ENCODE measurements at places on chromosomes 12 and 14.

DNA sequence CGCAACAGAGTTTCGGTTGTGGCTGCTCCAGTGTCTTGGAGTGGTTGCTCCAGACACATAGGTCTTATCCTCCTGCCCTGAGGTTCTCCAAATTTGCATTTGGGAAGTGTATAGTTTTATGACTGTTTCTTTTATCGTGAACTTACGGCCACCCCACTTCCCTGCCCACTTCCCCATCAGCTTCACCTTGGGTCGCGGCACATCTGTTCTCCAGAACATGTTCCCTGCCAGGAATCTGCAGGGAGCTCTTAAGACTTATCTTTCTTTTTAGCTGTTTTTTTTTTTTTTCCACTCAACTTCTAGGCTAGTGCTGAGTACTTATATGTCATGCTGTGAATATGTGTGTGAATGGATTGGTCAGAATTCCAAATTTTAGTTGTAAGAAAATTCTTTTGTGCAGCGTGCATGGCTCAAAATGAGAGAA, 75.4 kb downstream of the ETV6 start:
- no peak for DNase-seq

DNA sequence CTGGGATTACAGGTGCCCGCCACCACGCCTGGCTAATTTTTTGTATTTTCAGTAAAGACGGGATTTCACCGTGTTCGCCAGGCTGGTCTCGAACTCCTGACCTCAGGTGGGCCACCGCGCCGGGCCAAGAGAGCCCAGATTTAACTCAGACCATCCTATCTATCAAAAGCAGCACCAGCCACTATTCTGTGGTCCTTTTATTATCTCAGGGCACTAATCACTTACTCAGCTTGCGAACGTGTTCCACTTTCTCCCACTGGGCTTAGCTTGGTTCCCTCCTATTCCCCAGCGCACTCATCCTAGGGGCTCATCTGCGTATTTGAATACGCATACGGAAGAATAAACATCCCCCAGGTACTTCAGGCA, 16.2 kb upstream of the AACS start:
- DNase-seq, result no peak

DNA sequence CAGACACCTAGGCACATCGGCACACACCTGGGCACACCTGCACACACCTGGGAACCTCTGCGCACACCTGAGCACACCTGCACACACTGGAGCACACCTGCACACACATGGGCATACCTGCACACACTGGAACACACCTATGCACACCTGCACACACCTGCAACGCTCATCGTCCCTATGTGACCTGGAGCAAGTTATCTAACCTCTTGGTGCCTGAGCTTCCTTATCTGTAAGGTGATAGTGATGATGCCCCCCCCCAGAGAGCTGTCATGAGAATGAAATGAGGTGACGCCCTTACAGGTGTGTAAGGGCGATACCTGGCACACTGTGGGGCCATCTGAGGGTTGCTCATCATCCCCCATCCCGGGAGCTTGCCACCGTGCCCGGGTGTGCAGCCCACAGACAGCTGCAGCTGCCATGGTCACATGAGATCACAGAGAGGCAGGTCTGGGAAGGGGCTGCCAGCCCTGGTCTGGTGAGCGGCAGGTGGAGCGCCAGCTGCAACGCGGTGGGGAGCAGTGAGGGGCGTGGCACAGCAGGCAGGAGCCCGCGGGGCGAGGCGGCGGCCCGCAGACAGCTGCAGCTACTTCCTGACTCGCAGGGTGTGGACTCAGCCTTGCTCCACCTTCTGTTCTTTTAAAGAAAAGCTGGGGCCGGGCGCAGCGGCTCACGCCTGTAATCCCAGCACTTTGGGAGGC, 59.9 kb upstream of the FBRSL1 start:
- no peak for DNase-seq

DNA sequence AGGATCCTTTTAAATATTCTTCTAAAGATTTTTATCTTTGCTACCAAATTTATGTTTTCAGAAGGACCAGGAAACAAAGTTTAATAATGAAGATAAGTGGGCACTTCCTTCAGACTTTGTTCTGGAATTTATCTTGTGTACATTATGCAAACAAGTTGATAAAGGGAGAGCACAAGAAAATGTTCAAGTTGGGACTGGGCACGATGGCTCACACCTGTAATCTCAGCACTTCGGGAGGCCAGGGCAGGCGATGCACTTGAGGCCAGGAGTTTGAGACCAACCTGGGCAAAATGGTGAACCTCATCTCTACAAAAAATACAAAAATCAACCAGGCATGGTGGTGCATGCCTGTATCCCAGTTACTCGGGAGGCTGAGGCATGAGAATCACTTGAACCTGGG, 4.6 kb downstream of the PLBD1 start:
- no peak for DNase-seq

GRCh38 chr12:27667540-27667939, 28.7 kb upstream of the REP15 start:
- DNase-seq, result no peak

DNA sequence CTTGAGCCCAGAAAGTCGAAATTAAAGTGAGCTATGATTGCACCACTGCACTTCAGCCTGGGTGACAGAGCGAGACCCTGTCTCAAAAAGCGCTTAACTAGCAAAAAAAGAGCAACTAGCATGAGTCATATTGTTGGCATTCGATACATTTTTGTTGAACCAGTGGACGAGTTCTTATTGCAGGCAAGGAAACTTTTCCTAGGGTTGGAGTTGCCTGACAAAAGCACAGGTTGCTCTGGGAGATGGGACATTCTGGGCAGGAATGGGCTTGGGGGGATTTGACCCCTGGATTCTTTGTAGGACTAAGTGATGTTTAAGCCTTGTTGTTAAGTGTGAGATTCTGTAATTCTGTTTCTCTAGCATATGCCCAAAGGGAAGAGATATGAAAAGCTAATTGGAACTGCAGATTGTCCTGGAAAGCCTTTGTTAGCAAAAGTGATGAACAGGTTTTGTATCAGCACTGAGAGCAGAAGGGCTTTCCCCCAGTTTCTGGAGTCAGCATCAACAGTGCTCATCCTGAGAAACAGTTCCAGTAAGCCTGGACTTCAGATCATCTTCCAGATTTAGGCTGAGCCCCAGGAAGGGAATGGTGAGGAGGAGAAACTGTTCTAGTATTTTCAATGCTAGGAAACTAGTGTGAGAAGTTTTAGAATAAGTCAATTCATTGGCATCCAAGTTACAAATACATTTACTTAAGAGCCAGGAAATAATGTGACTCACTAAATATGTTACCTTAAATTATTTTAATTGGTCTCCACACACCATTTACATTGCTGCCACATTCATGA, 123.1 kb downstream of the SRGAP1 start:
- peak; percentile 51 for DNase-seq

DNA sequence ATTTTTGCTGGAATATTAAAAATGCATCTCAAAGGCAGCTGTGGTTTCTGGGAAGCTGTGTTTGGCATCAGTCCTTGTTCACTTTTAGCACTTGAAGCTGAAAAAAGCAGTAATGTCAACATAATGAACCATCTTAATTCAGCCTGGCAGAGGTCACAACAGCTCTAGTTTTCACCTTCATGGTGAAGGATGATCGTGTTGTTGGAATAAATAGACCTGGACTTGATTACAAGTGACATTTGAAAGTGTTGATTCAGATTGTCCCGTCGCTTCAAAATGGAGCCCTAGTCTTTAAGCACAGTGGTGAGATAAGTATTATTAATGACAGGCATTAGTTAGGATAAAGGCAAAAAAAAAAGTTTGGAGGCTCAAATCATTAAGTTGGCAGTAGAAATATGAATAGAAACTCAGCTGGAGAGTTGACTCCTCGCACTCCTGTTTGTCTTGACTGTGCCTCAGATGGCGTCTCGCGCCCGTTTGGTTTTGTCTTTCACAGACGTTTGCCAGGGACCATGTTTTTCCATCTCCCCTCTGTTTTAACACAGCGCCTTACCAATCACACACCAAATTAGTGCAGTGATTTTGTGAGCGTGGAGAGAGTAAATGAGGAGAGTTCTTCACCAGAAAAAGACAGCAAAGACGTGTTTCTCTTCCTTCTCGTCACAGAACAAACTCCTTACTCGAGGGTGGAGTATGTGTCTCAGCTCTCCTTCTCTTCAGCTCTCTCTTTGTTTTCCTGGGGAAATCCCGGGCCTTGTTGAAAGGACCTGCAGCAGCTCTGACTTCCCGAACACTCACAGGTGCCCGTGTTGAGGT, 53.4 kb upstream of the MMP17 start:
- no peak for DNase-seq

DNA sequence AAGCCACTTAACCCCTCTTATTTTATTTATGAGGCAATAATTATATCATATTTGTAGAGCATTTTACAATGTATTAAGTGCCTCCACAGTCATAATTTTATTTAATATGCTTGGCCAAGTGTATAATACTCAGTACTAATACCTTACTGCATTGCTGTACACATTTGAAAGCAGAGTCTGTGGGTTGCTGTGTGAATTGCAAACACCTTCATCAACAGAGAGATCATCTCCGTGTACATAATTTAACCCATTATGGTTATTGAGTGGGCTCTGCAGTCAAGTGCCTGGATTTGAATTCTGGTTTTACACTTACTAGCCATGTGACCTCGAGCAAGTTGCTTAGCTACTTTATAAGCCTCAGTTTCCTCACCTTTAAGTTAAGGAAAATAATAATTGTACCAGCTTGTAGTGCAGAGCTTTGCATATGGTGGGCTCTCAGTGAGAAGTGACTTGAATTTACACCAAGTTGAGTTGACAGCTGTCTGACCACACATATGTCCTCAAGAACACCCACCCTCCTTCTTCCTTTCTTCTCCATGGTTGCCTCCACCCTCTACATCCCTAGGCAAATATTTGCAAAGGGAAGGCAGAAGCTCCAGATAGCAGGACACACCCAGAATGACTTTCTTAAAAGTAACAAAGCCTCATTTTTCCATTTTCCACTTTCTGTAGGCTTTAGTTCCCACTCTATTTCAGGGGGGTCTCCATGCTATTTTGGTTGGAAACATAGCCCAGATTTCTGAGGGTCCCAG, 12.3 kb downstream of the CRACR2A start:
- DNase-seq, result no peak

GRCh38 chr14:71372411-71372838, 465.2 kb downstream of the PCNX1 start:
- peak; percentile 93 for DNase-seq

DNA sequence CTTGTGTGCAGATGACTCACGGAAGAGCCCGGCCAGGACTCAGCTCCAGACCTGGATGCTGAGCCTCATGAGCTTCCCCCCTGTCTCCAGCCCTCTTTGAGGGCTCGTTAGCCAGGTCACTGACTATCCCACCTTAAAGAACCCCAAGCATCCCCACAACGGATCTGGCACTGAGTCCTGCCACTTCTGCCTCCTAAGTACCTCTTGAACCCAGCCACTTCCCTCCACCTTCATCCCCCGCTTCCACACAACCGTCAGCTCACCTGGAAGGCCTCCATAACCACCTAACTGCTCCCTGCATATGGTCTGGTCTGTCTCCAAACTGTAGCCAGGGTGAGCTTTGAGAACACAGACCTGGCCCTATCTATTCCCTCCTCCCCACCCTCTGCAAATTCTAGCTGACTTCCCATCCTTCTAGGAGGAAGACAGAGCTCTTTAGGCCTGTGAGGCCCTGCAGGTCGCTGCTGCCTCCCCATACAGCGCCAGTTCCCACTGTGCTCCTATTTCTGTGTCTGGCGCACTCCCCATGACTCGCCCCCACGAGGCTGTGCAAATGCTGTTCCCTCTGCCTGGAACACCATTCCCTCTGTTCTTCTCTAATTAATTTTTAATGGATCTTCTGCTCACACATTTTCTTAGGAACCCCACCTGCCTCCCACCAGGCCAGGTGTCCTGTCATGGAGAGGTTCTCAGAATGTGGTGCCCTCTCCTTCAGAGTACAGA, 2.9 kb upstream of the HSP90AA1 start:
- no peak for DNase-seq

DNA sequence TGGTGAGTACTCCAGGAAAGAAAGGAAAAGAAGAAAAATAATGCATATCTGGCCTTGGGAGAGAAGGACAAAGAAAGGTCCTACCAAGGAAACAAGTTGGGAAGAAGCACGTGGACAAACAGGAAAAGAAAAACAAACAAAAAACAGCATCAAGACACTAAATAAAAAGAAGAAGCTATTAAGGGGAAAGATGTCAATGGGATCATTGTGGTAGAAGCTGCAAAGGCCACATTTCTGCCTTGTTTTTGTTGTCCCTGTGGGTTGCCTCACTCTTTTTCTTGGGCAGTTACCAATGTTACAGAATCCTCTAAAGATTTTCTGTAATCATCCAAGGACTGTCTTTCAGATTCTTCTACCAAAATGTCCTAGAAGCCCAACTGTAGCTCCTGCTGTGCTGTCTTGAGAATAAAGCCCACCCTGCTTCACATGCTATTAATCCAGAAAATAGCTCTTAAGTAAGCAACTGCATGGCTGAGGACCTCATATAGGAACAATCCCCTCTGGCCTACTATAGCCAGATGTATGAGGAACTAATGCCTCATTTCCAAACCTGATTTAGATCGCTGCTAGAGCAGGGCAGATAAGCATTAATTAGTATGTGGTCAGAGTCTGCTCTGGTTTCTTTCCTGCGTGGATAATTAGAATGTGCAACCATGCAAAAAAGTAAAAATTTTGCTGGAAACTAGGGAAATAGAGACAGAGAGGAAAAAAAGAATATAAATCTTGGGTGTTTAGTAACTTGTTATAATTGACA, 10.2 kb upstream of the CPNE8 start:
- no peak for DNase-seq

- DNase-seq, result no peak
These were observed 106.4 kb upstream of the SYT10 start for GRCh38 chr12:33546004-33546403.

- DNase-seq, result no peak
These were observed 25.1 kb downstream of the RBMS2 start for GRCh38 chr12:56546680-56547079.

DNA sequence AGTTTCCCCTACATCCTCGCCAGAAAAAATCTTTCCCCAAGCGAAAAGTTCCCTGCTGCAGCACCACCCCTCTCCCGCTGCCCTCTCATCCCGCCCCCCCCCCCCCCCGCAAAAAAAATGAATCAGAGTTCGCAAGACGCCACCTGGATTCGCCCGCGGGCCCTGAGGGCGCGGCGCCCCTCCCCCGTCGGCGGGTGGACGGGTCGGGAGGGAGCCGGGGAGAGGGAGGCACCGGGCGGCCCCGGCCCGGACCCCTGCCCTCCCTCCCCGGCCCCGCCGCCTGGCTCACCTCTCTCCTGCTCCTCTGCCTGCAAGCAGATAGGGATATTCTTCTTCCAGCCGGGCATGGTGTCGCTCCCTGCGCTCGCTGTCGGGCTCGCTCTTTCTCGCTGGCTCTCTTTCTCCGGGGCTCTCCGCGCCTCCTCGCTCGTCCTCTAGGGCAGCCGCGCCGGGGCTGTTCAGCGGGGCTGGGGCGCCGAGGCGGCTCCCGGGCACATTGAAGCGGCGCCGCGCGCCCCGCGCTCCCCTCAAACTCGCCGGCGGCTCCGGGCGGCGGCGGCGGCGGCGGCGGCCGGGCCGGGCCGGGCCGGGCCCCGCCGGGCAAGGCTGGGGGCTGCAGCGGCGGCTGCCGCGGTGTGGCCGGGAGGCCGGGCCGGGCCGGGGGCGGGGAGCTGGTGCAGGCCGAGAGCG, 200.3 kb upstream of the CAND1 start:
- peak; percentile 35 for DNase-seq

GRCh38 chr14:105267820-105268548, 19.7 kb downstream of the BTBD6 start:
- DNase-seq, result no peak

- no peak for DNase-seq
These were observed 133.0 kb upstream of the C14orf180 start for GRCh38 chr14:104446611-104447010.

- no peak for DNase-seq
These were observed 848.4 kb upstream of the FBXO33 start for GRCh38 chr14:40280652-40281051.

- peak; percentile 35 for DNase-seq
These were observed 11.4 kb upstream of the RNF34 start for GRCh38 chr12:121388421-121388981.

- DNase-seq, result no peak
These were observed 74.3 kb upstream of the C14orf132 start for GRCh38 chr14:95964901-95965300.
